Subcutaneous adipose tissue (tissue), 4 donors: ENCODE measurements at places on chromosomes 2 and 18. TPM values are rescaled to one million over a fixed set of nuclear protein-coding genes. Genes with fewer than 3 reads are reported as not detected.

The PSTPIP2 gene
- total RNA-seq: 9.0 TPM

The GDF7 gene
- total RNA-seq: not detected

The TMEM169 gene
- 1.8 TPM for total RNA-seq

The C2orf81 gene
- total RNA-seq: 1.4 TPM

The NAB1 gene
- 54.4 TPM for total RNA-seq
